ENCODE measurements at places on chromosomes 1 and 21.
A peak's percentile ranks its signal among the peaks of the same experiment; 100 is the strongest.

DNA sequence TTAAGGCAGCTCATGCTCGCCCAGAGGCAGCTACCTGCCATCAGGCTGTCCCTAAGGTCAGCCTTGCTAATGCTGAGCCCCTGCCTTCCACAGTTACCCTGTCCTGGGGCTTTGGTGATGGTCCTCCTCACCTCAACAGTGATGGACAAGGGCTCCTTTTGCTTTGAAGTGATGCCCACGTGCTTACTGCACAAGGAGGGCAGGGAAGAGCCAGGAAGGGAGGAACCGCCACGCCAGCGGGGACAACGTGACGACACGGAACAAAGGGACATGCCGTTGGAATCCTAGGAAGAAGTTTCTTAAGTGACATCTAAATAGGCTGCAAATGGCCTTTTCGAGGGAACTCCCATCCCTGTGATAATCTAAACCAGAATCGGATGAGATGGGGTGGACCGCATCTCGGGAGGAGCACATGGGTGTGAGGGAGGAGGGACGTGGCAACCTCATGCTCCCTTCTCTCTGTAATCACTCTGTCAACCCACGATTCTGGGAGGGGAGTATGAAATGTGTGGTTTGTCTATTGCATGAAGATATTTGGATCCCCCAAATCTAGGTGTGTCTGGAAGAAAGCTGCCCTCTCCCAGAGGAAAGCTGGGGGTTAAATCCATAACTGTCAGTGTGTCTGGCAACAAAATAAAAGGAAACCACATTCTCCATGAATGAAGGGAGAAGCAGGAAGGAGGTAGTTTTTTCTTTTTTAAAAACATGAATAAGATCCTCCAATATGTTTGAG lies 110.9 kb upstream of the IRF2BP2 start:
- H3K4me3 ChIP-seq = no peak overlapping the region
- no peaks in the 10 kb centered on the region for H3K36me3 ChIP-seq
- no peak for DNase-seq
- no peaks in the 10 kb centered on the region for H3K27me3 ChIP-seq

- H3K27ac ChIP-seq = no peak overlapping the region
- H3K4me1 ChIP-seq = no peaks in the 10 kb centered on the region
- no peaks in the 10 kb centered on the region for H3K36me3 ChIP-seq
- DNase-seq = no peak
- no peak overlapping the region for H3K4me3 ChIP-seq
- H3K27me3 ChIP-seq = no peaks in the 10 kb centered on the region
These were observed 833.0 kb upstream of the ADAMTS5 start for GRCh38 chr21:27799861-27800260.

DNA sequence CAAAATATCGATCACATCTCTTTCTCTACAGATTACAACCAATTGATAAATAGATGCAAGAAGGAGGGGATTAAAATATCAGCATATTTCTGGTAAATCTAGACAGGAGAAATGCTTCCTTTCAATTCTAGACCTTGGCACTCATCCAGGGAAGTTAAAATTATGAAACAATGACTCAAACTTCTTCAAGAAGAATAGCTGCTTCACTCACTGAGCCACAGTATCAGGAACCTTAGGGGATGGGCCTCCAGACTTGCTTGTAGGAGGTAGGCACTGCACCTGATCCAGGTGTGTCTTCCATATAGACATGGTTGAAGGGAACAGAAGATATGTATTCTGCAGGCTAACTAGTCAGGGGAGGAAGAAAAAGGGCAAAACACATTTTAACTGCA lies 9.8 kb downstream of the SLAMF7 start:
- H3K27me3 ChIP-seq = no peaks in the 10 kb centered on the region
- no peak overlapping the region for H3K27ac ChIP-seq
- DNase-seq = no peak
- no peaks in the 10 kb centered on the region for H3K4me1 ChIP-seq

GRCh38 chr21:41754479-41754891 lies 12.4 kb downstream of the RIPK4 start:
- DNase-seq = no peak
- H3K4me1 ChIP-seq = no peaks in the 10 kb centered on the region
- no peak overlapping the region for H3K4me3 ChIP-seq
- no peak overlapping the region for H3K27ac ChIP-seq
- H3K36me3 ChIP-seq = no peaks in the 10 kb centered on the region
- no peaks in the 10 kb centered on the region for H3K27me3 ChIP-seq

DNA sequence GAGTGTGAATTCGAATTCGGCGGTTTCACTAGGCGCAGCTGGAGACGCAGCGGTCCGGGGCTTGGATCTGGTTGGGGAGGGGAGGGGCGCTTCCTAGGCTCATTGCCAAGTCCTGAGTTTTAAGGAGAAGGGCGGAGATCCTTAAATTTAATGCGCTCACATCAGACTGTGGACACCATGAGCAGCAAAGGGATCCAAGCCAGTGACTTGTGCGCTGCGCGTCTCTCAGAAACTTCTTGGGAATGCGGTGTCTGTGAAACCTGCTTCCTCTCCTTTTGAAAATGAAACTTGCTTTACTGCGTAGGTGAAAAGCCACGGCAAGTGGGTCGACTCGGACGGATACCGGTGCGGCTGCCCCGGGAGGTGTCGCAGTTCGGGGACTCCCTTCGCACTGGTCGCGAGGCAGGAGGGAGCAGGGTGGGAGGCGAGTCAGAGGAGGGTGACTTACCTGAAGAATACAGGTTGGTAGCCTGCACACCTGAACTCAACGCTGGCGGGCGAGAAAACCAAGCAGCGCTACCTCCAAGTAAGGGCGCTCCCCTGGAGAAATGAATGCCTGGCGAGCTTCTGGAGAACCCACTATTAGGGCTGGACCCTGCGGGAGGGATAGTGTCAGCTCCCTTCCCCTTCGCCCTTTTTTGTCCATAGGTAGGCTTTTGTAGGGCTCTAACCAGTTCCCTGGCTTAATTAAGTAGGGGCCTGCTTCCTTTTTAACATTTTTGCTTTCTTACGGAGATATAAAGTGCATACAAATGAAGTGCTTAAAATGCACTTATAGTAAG lies 992 bp downstream of the TENT5C start:
- H3K27me3 ChIP-seq = no peaks in the 10 kb centered on the region
- no peaks in the 10 kb centered on the region for H3K4me1 ChIP-seq
- no peak for DNase-seq

DNA sequence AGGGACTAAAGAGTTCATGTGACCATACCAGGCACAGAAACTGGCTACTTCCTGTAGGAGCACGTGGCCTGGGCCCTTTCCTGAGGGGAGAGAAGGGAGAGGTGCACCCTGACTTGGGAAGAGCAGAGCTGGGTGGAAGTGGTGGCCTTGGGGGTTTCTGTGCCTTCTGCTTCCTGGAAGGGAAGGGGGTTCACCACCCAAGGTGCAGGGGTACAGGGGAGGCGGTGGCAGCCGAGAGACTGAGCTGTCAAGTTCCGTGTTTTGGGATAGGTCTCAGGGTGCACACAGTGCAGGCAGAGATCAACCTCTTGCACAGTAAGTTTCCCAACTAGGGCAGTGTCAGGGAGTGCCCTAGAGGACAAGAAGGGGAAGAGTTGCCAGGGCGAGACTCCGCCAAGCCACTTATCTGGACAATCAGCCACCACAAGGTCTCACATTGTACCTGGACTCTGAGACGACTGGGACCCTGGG lies 10.1 kb downstream of the HECTD3 start:
- peaks cover 32% of the 10 kb centered on the region for H3K36me3 ChIP-seq
- no peak for DNase-seq
- H3K27ac ChIP-seq = no peak overlapping the region
- H3K4me3 ChIP-seq = no peak overlapping the region

- H3K4me3 ChIP-seq = no peak overlapping the region
- peak overlapping the region; percentile 92 for H3K27ac ChIP-seq
- H3K4me1 ChIP-seq = peaks cover 35% of the 10 kb centered on the region
- H3K36me3 ChIP-seq = no peaks in the 10 kb centered on the region
- no peak for DNase-seq
- no peaks in the 10 kb centered on the region for H3K27me3 ChIP-seq
These were observed 1.3 kb upstream of the ATP1A1 start for GRCh38 chr1:116371752-116372151.

- no peak for DNase-seq
- H3K27me3 ChIP-seq = no peaks in the 10 kb centered on the region
- no peaks in the 10 kb centered on the region for H3K36me3 ChIP-seq
These were observed 208.9 kb downstream of the PBX1 start for GRCh38 chr1:164767752-164768402.

GRCh38 chr1:216711712-216712111 lies 11.5 kb downstream of the ESRRG start:
- DNase-seq = no peak
- H3K36me3 ChIP-seq = no peaks in the 10 kb centered on the region
- H3K27me3 ChIP-seq = no peaks in the 10 kb centered on the region
- no peaks in the 10 kb centered on the region for H3K4me1 ChIP-seq
- no peak overlapping the region for H3K4me3 ChIP-seq
- no peak overlapping the region for H3K27ac ChIP-seq

DNA sequence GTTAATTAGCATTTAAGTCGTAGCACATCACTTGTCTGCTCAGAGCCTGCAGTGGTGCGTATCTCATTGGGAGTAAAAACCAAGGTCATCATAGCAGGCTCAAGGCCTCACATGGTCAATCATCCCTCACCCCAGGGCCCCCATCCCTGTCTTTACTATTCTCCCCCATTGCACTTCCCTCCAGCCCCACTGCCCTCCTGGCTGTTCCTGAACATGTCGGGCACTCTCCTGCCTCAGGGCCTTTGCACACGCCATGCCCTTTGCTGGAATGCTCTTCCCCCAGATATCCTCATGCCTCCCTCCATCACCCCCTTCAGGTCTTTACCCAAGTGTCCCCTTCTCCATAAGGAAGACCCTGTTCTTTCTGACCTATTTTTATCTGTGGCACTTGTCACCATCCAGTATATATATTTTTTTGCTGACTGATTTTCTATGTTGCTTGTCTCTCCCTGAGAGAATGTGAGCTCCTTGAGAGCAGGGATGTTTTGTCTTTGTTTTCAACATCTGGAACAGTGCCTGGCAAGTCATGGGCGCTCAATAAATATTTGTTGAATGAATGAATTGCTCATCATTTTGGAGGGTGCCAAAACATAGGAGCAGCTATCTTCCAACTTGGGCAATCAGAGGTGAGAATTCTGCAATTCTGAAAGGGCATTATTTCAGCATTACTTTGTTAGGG lies 74.1 kb upstream of the POU3F1 start:
- no peaks in the 10 kb centered on the region for H3K36me3 ChIP-seq
- no peaks in the 10 kb centered on the region for H3K4me1 ChIP-seq
- no peak for DNase-seq
- no peak overlapping the region for H3K27ac ChIP-seq
- no peaks in the 10 kb centered on the region for H3K27me3 ChIP-seq
- no peak overlapping the region for H3K4me3 ChIP-seq

GRCh38 chr1:213659580-213660547 lies 327.9 kb upstream of the PROX1 start:
- H3K4me1 ChIP-seq = no peaks in the 10 kb centered on the region
- H3K27me3 ChIP-seq = no peaks in the 10 kb centered on the region
- H3K27ac ChIP-seq = no peak overlapping the region

GRCh38 chr1:168832661-168833060 lies 103.7 kb upstream of the DPT start:
- no peaks in the 10 kb centered on the region for H3K4me1 ChIP-seq
- DNase-seq = no peak
- no peak overlapping the region for H3K27ac ChIP-seq
- H3K4me3 ChIP-seq = no peak overlapping the region
- H3K36me3 ChIP-seq = no peaks in the 10 kb centered on the region

GRCh38 chr21:21969211-21969610 lies 971.0 kb downstream of the NCAM2 start:
- no peaks in the 10 kb centered on the region for H3K36me3 ChIP-seq
- H3K27ac ChIP-seq = no peak overlapping the region
- no peaks in the 10 kb centered on the region for H3K4me1 ChIP-seq
- H3K27me3 ChIP-seq = no peaks in the 10 kb centered on the region

- no peaks in the 10 kb centered on the region for H3K4me1 ChIP-seq
- H3K4me3 ChIP-seq = no peak overlapping the region
- H3K27ac ChIP-seq = no peak overlapping the region
- H3K36me3 ChIP-seq = no peaks in the 10 kb centered on the region
- DNase-seq = no peak
These were observed 9.1 kb upstream of the CREG1 start for GRCh38 chr1:167562702-167563101.

DNA sequence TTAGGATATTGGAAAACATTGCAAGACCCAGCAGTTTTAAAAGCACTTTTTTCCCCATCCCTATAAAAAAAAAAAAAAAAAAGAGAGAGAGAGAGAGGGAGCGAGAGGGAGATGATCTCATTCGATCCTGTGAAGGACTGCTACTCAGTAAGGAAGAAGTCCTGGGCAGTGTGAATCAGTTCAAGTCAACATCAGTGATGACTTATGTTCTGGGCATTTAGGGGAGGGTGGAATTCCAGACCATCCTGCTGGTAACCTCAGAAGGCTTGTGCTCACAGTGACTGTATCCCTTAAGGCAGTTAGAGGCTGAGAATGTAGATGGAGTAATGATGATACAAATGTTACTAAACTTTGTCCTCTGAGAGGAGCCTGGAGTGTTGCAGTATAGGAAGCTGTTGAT lies 151.4 kb downstream of the TGFB2 start:
- DNase-seq = no peak
- H3K27ac ChIP-seq = no peak overlapping the region
- H3K4me3 ChIP-seq = no peak overlapping the region
- H3K36me3 ChIP-seq = no peaks in the 10 kb centered on the region

DNA sequence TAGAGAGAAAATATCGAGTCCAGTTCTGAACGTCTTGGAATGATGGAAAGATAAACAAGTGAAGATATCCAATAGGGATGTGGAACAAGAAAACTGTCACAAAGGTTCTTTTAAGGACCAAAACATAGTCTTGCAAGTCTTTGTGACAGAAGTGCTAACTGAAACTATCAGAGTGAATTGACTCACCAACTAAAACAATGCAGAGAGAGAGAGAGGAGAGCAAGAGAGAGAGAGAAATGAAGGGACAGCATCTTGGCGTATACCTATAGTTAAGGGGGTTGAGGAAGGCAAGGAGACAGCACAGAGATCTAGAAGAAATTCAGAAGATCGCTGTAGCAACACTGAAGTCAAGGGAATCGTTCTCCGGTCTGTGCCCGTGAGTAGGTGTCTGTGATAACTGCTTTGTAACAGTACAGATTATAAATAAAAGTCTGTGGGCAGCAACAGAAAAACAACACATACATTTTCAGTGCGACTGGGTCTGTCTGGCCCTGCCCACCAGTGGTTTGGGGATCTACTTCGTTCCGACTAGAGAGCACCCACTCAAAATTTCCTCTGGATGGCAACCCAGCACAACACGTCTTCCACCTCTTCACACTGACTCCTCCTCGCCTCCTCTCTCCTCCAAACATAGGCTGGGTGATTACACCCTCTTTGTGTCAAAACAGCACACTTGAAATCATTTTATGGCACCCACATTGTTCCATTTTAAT lies 4.8 kb upstream of the COA6 start:
- no peak overlapping the region for H3K27ac ChIP-seq
- no peak for DNase-seq
- no peaks in the 10 kb centered on the region for H3K4me1 ChIP-seq
- H3K36me3 ChIP-seq = no peaks in the 10 kb centered on the region
- H3K4me3 ChIP-seq = no peak overlapping the region

DNA sequence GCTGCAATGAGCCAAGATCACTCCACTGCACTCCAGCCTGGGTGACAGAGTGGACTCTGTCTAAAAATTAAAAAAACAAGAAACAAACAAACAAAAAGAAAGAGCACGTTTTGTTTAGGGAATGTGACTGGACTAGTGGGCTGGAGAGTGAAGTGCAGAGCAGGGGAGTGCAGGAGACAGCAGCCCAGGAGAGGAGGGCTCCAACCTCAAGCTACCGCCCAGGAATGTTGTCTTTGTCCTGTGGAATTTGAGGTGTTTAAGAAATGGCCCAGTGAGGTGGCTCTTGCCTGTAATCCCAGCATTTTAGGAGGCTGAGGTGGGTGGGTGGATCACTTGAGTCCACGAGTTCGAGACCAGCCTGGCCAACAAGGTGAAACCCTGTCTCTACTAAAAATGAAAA lies 42.4 kb upstream of the MTF2 start:
- no peaks in the 10 kb centered on the region for H3K4me1 ChIP-seq
- no peak overlapping the region for H3K27ac ChIP-seq
- H3K4me3 ChIP-seq = no peak overlapping the region
- DNase-seq = no peak
- no peaks in the 10 kb centered on the region for H3K27me3 ChIP-seq
- no peaks in the 10 kb centered on the region for H3K36me3 ChIP-seq
